HS-27A (cell line): ENCODE measurements at places on chromosomes 5 and 9.
A peak's percentile ranks its signal among the peaks of the same experiment; 100 is the strongest.

DNA sequence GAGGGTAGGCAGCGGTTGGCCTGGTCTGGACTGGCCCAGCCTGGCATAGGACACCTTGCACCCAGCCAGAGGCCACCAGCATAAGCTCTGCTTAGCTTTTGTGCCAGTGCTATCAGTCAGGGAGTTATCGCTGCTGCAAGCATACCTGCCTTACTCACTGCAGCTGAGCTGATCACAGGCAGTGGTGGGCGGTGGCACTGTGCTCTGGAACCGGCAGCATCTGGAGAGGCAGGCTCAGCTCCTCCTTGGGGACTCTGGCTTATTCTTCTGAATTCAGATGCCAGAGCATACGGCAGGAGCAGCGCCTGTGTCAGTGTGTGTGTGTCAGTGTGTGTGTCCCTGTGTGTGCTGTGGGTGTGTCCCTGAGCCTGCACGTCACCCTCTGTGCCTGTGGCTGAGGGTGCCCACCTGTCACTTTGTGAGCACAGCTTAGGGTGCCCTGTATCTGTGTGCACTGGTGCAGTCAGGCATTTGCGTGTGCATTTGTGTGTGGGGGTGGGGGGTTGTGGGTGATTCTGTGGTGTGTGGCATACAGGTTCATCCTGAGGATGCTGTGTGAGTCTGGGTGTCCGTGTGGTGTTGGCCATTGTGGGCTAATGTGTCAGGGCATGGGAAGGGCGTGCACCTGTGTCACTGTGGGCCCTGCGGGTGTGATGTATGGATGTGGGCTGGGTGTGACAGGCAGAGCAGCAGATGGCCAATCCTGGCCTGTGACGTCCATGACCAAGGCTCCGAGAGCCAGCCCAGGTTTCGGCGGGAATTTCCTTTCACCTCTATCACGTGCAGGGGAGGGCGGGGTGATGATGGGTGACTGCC is 23.5 kb downstream of the LMX1B start:
- no peak for DNase-seq

- no peak for DNase-seq
These were observed 324.6 kb downstream of the TMEM232 start for GRCh38 chr5:110401881-110402280.

- no peak for DNase-seq
These were observed 28.0 kb upstream of the UBTD2 start for GRCh38 chr5:172311605-172312004.

GRCh38 chr5:73591102-73591695 is 25.7 kb downstream of the UTP15 start:
- DNase-seq, result peak; percentile 64

DNA sequence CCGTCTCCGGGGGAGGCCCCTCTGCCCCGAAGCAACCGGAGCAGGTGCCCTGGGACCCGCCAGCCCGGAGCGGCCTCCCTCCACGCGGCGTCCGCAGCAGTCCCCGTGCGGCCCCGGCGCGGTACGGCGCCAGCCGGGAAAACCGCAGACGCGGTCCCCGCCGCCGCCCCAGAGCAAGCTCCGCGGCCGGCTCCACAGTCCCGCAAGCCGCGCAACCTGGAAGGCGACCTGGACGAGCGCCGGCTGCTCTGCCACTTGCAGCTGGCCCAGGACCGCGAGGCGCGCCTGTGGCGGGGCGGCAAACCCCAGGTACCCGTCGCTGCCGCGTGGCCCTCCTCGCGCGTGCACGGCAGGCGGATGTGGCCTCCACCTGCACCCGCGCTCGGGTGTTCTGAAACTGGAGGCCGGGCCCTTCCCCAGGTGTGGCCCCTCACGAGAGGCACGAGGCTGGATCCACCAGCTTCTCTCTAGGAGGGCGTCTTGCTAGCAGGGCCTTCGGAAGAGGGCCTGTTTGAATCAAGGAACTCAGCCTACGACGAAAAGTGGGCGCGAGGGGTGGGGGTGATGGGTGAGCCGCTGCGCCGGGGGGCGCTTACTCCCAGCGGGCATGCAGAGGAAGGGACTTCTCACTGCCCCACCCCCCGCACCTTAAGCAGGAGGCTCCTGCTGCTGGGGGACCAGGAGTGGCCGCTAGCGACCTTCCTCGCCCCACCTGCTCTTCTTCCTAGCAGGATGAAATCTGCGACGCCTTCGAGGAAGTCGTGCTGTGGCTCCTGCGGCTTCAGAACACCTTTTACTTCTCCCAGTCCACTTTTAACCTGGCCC is 602 bp downstream of the CCNI2 start:
- DNase-seq, result no peak

DNA sequence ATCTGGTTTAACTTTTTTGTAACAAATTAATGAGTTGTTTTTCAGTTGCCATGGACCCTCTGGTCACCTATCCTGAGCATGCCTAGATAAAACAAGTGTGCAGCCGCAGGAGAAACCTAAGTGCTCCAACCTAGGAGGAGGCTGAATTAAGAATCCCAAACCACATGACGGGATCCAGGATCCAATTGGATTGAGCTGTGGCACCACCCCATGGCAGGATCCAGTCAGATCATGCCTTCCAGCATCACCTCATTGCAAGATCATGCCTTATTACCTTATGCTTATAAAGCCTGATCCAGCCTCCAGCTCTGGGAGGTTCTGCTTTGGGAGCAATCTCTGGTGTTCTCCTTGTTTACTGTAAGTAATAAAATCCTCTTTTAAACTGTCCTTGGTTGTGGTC is 662.0 kb downstream of the TLR4 start:
- DNase-seq, result no peak

- DNase-seq, result no peak
These were observed 74.6 kb downstream of the PHAX start for GRCh38 chr5:126675338-126675737.

DNA sequence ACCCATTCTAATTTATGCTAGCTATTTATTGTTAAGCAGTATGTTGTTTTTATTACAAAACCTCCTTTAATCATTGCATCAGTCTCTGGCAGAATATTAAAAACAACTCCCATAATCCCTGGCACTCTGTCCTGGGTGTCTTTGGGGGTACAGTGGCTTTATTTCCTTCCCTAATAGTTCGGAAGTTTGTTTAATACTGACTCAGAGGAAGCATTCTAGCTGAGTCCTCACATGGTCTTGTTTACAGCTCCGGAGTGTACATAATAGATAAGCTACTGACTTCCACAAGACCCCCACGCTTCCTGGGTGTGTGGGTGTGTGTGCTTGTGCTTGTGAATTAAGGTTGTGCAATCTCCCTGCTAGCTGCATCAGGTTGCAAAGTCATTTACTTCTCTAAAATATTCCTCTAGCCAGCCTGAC is 149.8 kb upstream of the CDKN2B start:
- no peak for DNase-seq

GRCh38 chr9:77158772-77159513 is 18.4 kb upstream of the VPS13A start:
- no peak for DNase-seq

- no peak for DNase-seq
These were observed 40.5 kb upstream of the LPCAT1 start for GRCh38 chr5:1564182-1564748.

GRCh38 chr9:134891053-134891452 is 10.4 kb downstream of the FCN2 start:
- DNase-seq, result no peak

DNA sequence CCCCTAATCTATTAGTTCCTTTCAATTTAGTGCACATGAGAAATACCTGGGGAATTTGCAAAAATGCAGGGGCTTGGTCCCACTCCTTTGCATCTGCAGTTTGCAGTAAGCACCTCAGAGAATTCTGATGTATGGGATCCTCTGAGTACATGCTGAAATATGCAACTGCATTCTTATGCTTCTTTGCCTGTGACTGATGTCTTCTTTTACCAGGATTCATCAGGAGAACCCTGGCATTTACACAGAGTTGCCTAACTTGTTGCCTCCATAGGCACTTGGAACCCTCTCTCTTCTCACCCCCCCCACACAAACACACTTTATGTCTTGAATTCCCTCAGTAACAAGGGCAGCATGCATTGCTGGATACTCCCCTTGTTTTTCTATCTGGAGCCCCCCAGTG is 173.1 kb downstream of the KDM4C start:
- no peak for DNase-seq

GRCh38 chr9:114034196-114034595 is 43.9 kb downstream of the AMBP start:
- DNase-seq, result no peak

DNA sequence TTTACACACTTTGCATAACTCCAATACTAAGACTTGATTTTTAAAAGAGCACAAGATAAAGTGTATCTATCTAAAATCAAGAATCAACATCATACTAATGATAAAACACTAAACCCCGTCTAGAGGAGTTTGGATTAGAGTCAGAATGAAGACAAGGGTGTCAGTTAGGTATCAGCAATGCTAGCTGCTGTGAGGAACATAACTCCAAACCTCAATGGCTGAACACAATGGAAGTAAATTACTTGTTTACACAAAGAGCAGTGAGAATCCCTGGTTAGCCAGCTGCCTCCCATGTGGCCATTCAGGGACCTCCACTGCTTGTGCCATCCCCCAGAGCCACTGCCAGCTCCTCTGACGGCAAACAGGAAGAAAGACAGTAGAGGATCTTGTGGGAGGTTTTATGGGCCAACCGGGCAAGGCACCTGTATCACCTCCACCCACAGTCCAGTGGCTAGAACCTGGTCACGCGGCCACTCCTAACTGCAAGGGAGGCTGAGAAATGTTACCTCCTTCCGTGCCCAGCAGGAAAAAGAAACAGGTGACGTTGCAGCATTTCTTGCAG is 24.0 kb upstream of the GRHPR start:
- DNase-seq, result no peak

GRCh38 chr9:96777426-96777864 is 442 bp downstream of the ZNF510 start:
- no peak for DNase-seq

DNA sequence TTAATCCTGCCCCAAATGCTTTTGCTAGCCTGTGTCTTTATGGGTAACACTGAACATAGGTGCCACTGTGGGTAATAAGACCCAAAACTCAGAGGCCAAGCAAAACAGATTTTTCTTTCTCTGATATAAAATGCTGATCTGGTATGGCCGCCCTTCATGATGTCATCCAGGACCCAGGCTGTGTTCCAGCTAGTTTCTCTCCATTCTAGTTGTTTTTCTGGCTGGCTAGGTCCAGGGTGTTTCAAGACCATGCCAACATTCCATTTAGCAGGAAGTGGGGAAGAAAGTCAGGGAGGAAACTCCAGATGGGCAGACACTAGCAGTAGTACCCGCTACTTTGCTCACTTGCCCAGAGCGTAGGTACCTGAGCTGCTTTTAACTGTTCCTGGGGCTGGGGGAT is 183.9 kb upstream of the OTULINL start:
- DNase-seq, result peak; percentile 27

GRCh38 chr9:16460696-16461095 is 409.8 kb downstream of the BNC2 start:
- no peak for DNase-seq

GRCh38 chr9:134146774-134147493 is 11.1 kb downstream of the WDR5 start:
- no peak for DNase-seq

GRCh38 chr9:3857091-3857490 is 331.3 kb upstream of the RFX3 start:
- no peak for DNase-seq

DNA sequence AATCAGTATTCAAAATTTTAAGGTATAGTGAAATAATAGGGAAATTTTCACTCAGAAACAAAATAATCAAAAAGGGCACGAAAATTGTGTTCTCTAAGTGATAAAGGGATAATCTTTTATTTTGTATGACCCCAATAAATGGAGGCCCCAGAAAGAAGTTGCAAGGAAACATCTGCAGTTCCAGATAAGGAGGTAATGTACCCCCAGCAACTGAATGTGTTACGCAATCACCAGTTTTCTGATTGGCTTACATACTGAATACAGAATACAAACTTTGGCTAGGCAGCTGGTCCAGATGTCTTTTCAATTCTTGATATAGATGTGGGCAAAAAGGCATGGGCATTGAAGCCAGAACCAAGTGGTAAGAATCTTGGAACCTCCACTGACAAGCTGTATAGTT is 1.7 kb upstream of the TOPORS start:
- DNase-seq, result no peak

- no peak for DNase-seq
These were observed 881 bp downstream of the SUB1 start for GRCh38 chr5:32586276-32586599.

DNA sequence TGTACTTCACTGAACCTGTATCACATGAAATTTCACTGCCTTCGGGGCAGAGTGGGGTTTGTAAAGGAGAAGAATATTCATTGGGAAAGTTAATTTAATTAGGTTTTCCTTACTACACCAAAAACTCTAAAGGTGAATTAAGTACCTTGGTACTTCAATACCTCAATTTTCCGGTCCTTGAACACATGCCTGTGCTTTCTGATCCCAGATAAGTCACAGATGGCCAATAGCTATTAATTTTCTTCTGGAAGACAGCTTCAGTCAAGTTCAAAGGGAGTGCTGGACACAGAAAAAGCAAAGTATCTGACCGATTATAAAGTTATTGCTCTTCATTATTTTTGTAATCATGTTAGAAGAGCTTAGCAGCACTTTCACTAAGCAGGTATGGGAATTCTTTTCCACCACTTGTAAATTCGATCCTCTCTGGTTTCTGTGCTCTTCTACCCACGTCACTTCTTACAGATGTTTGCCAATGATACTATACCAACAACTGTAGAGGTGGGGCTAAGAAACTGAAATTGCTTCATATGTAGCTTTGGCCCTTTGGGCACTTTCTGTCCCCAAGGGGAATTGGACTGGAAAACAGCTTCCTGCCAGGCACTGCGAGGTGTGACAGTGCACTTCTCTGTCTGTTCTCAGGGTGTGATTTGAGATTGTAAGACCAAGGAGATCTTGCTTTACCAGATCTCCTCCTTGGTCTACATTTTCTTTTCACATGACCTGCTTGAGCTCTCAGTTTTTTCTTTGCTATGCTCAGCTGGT is 164.0 kb downstream of the CCDC192 start:
- DNase-seq, result no peak

- DNase-seq, result no peak
These were observed 16.6 kb upstream of the ASS1 start for GRCh38 chr9:130428086-130428665.

DNA sequence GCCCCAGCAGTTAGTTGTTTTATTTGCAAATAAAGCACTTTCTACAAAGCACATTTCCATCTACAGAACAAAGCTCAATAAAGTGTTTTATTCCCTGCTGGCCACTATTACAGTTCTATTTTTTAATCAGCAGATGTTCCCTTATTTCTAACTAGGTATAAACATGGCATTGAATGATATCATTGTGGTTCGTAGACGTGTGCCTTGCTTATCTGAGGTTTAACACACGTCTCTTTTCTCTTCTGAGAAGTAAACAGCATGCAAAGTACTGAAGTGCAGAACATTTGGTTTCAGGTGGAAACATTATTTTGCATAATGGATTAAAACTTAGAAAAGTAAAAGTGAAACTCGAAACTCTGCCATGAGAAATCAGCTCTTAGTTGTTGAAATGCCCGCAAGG is 1989.3 kb upstream of the WWC1 start:
- DNase-seq, result no peak

GRCh38 chr5:100576217-100576751 is 41.1 kb downstream of the FAM174A start:
- no peak for DNase-seq

GRCh38 chr5:133466556-133467334 is 145.6 kb downstream of the FSTL4 start:
- DNase-seq, result no peak
